Bronchial epithelial cell (primary cell): ENCODE measurements at places on chromosomes 4 and X.

- peak; percentile 51 for DNase-seq
These were observed 127.4 kb downstream of the ZNF330 start for GRCh38 chr4:141348125-141348524.

- DNase-seq, result no peak
These were observed 69.9 kb upstream of the ESX1 start for GRCh38 chrX:104324461-104325212.

DNA sequence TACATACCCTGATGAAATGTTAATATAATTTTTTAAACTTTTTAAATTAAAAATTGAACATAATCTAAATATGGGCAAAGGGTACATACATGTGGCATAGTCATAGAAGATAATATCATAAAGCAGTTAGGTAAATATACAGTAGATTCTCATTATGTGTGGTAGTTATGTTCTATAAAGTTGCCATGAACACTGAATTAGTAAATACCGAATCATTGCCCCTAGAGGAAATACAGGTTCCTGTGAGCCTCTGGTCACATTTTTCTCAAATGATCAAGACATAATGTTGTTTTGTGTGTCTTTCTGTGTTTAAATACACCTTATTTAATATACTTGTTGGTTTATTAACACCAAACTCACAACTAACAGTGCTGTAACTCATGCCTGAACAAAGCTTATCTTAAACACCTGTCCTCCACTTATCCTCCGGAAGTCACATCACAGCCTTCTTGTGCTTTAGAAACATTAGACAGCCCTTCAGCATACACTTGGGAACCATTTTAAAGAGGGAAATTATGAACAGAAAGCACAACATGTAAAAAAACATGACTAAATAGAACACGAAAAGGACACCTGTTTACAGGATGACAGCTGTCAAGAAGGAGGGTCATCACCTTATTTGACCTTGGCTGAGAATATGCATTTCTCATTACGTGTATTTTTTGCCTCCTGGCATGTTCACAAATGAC is 169.4 kb upstream of the NAP1L5 start:
- peak; percentile 96 for DNase-seq

GRCh38 chr4:53273726-53274125 is 92.1 kb downstream of the SCFD2 start:
- peak; percentile 5 for DNase-seq

DNA sequence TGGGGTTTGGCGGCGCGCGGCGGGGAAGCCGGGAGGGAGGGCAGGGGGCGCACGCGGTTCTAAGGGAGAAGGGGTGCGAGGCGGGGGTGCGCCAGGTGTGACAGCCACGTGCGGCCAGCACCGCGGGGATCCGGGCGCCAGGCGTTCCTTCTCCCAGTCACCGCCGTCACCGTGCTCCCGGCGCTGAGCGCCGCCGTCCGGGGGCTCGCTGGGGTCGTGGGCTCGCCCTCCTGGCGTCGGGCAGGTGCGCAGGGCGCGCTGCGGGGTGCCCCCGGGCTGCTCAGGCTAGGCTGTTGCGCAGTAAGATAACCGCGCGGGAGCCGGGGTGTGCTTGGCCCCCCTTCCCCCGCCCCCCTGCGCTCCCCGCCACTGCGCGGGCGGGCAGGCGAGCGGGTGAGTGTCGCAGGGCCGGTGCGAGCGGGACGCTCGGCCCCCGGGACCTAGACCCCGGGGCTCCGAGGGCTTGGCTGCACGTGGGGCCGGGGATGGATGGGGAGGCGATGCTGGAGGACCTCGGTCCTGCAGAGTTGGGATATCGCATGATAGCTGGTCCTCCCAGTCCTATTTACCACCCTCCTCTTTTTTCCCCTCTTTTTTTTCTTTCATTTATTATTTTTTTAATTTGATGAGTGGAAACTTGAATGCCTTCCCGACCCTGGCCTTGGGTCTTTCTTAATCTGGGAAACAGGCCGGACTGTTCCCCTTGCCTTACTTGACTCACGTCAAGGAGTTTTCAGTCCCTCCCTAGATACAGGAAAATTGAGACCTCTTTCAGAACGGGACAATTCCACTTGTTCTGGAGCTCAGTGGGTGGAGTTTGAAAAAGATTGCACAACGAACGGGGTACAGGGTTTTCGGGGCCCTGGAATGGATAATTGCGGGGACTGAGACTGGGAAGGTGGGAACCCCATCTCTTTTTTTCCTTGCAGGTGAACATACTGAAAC is 797 bp downstream of the TXLNG start:
- no peak for DNase-seq
